IPS-NIHi11 (cell line): ENCODE measurements at places on chromosomes 4 and X.

GRCh38 chr4:171793723-171794122 lies 19.5 kb upstream of the GALNTL6 start:
- no peak for DNase-seq

DNA sequence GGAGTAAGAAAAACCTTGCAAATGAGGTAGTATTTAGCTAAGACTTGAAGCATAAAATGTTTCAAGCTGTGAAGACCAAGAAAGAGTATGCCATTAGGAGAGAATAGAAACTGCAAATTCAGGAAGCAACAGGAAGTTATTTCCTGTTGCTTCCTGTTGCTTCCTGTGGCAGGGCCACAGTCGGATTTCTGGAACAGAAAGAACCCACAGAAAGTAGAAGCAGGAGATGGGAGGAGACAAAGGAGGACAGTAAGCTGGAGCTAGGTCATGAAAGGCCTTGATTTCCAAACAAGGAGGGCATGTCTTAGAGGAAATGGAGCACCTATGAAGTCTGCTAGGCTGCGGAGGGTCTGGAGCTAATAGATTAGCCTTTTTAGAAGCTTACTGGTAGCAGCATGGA lies 17.2 kb downstream of the ASB11 start:
- DNase-seq, result no peak

DNA sequence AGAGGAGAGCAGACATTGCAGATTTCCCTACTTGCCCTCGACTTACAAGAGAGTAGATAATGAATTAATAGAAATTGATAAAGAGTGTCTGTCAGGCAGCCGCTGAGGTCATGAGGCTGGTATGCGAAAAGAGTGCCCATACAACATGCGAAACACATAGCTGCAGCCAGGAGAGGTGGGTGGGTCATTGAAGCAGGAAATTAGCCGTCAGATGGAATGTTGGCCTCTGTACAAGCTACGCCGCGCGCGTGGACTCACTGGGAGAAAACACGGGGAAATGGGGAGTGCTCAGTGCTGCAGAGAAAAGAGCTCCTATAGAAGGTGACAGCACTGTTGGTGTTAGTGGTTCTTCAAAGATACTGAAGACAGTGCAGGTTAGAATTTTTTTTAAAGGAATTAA lies 125.1 kb downstream of the RAPGEF2 start:
- DNase-seq, result peak; percentile 46

- DNase-seq, result no peak
These were observed 77.0 kb upstream of the PGRMC2 start for GRCh38 chr4:128364565-128364964.

DNA sequence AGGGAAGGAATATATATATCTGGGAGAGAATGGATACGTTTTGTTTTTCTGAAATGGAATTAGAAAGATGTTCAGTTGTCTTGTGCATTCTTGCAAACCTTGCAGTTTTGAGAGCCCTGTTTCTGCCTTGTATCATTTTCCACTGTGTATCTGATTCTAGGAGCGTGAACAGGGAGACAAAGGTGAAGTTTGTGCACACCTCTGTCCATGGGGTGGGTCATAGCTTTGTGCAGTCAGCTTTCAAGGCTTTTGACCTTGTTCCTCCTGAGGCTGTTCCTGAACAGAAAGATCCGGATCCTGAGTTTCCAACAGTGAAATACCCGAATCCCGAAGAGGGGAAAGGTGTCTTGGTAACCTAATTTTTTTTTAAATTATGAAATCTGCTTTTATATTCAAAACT lies 17.7 kb downstream of the PGM2 start:
- no peak for DNase-seq

GRCh38 chr4:47002580-47002979 lies 9.2 kb upstream of the GABRA4 start:
- no peak for DNase-seq

- peak; percentile 24 for DNase-seq
These were observed 19.5 kb upstream of the NFXL1 start for GRCh38 chr4:47933840-47934239.

DNA sequence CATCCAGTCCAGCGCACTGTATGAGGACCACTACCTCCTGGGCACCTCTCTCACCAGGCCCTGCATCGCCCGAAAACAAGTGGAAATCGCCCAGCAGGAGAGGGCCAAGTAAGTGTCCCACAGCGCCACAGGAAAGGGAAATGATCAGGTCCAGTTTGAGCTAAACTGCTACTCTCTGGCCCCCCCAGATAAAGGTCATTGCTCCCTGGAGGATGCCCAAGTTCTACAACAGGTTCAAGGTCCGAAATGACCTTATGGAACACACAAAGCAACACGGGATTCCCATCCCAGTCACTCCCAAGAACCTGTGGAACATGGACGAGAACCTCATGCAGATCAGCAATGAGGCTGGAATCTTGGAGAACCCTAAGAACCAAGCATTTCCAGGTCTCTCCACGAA lies 104.1 kb downstream of the PLS3 start:
- no peak for DNase-seq

- DNase-seq, result peak; percentile 22
These were observed 6.4 kb upstream of the SMIM9 start for GRCh38 chrX:154840856-154841255.

DNA sequence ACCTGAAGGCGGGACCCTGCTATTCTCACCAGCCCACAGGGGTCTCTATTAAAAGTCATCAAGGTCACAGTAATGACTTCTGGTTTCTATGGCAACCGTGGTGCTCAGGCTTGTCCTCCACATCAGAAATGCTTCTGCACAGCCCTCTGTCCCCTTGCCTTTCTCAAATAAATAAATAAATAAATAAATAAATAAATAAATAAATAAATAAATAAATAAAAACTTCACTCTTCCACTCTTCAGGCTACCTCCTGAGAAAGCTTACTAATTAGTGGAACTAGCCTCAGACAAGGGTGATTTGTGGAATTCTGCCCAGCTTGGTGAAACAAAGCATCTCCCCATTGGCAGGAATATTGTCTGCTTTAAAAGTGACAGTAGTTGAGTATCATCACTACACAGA lies 5.5 kb upstream of the RAB40A start:
- no peak for DNase-seq

DNA sequence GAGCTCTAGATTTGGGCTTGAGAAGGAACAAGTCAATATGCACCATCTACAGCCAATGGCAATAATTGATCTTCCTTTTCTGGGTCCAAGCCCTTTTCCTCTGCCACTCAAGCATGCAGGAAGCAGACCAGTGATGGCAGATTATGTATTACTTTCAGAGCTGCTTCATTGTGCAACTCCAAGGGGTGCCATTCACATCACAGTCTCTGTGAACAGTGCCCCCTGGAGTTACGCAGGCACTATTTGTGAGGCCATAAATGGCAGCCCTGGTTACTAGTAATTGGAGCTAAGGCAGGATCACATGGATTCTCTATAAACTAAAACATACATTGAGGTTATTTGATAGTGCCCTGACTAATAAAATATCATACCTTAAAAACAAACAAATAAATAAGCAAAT lies 313.4 kb upstream of the SLC7A11 start:
- peak; percentile 14 for DNase-seq
